Ovary (tissue), 10 donors: ENCODE measurements at places on chromosomes 6 and 20. TPM values are rescaled to one million over a fixed set of nuclear protein-coding genes. Genes with fewer than 3 reads are reported as not detected.

DNA sequence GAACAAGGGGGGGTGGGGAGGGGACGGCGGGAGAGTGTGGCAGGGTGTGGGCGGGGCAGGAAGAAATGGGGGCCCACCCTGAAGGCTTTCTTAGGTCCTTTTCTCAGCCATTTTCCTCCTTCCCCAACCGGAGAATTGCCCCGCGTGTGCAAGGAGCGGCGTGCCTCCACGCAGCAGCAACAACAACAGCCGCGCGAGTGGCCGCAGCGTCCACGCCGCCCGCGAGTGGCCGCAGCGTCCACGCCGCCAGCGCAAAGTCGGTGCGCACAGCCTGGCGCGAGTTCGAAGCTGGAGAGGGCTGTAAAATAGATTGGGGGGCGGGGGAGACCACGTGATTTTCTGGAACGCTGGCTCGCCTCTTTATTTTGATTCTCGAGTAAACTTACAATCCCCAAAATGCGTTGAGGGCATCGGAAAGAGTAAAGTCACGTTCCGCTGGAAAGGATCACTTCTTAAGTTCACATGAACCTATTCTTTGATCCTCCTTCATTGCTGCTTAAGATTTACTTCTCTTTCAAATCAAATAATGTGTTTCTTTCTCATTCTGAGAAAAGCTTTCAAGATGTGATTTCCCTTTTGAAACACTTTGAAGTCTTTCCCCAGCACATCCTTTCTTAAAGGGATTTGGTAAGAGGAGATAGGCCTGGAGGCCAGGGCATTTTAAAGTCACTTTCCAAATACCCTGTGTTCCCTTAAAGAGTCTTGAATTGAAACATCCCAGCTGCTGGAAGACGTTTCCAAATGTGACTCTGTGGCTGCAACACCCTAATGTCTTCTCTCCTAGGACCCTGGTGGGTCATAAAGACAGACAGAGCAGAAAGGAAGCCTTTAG lies 66.7 kb upstream of the ZNF217 start:
- H3K4me3 ChIP-seq = peak overlapping the region; percentile 38
- no peaks in the 10 kb centered on the region for H3K27me3 ChIP-seq
- peaks cover 8% of the 10 kb centered on the region for H3K4me1 ChIP-seq

- no peak overlapping the region for H3K4me3 ChIP-seq
- no peak for DNase-seq
- no peaks in the 10 kb centered on the region for H3K36me3 ChIP-seq
- H3K27ac ChIP-seq = no peak overlapping the region
- H3K27me3 ChIP-seq = no peaks in the 10 kb centered on the region
- peaks cover 18% of the 10 kb centered on the region for H3K4me1 ChIP-seq
Observed at GRCh38 chr6:7173843-7174503, 66.2 kb downstream of the RREB1 start.

DNA sequence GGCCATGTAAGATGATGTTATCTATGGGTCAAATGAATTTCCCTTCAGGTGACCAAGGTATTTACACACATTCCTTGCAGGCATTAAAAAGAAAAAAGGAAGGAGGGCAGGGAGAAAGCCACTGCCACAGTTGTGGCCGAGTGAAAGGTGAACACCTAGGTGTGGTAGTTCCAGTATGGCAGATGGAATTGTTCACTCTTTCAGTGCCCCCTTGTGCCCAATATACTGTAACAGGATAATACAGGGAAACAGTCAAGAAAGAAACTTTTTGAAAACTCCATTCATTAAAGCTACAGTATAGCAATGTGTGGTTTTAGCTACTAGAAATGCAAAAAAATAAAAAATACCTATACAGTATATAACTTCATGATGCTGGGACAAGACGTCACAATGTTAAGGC lies 52.1 kb downstream of the BMP2 start:
- no peaks in the 10 kb centered on the region for H3K4me1 ChIP-seq
- H3K27me3 ChIP-seq = no peaks in the 10 kb centered on the region

The MYH7B gene
- 0.30 TPM for polyA plus RNA-seq

The CALHM4 gene
- not detected for polyA plus RNA-seq

DNA sequence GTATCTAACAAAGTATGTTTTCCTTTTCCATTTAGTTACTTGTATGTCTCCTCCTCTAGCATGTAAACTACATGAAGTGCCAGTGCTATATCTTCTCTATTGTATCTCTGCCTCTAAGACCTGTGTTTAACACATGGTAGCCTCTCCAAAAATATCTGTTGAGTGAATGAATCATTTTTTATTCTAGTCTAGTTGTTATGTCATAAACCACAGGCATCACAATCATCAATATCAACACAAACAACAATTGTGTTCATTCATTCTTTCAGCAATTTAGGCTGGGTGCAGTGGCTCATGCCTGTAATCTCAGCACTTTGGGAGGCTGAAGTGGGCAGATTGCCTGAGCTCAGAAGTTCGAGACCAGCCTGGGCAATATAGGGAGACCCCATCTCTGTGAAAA lies 111.6 kb upstream of the EYA4 start:
- no peak for DNase-seq
- H3K4me1 ChIP-seq = no peaks in the 10 kb centered on the region

DNA sequence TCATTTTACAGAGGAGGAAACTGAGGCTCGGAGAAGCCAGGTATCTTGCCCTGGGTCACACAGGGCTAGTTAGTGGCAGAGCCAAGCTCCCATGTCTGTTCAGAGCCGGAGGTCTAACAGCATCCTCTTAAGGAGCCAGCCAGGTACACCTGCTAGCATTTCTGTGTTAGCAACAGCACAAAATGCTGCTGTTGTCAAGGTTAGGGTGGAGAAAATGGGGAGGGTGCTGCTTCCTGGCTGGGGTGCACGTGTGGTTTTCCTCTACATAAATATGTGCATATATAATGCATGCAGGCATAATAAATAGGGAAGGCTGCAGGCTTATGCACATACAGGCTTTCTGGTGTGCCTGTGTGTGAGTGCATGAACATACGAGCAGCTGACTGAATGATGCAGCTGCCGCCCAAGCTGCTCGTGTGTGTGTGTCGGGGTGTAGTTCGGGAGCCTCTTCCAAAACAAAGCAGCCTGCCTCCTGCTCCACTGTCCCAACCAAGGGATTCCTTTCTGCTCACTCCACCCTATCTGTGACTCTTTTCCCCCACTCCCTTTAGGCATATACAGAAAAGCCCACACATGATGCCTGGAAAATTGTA lies 86.6 kb downstream of the CD40 start:
- H3K4me1 ChIP-seq = peaks cover 5% of the 10 kb centered on the region
- DNase-seq = no peak
- H3K4me3 ChIP-seq = no peak overlapping the region
- H3K27ac ChIP-seq = peak overlapping the region; percentile 35
- H3K36me3 ChIP-seq = no peaks in the 10 kb centered on the region
- H3K27me3 ChIP-seq = no peaks in the 10 kb centered on the region

- H3K4me1 ChIP-seq = peaks cover 24% of the 10 kb centered on the region
- H3K36me3 ChIP-seq = no peaks in the 10 kb centered on the region
- no peaks in the 10 kb centered on the region for H3K27me3 ChIP-seq
Observed at GRCh38 chr20:4916971-4917881, 84.1 kb downstream of the SLC23A2 start.

The CTAGE9 gene
- polyA plus RNA-seq = not detected

The DEFB121 gene
- not detected for polyA plus RNA-seq

DNA sequence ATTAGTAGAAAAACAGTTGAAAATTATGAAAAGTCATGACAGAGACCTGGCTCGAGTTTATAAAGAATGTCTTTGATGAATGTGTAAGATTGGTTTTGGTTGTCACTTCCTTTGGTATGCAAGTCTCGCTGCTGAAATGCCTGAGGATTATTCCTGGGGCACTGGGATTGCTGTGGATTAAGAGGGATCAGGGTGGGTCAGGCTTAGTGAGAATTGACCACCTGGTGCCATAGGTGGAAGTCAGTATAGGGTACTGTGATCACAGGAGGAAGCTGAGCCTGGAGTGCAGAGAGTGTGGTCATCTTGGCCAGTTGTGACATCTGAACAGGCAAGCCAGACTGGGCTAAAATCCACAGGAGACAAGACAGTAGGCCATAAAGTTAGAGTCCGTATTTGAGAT lies 34.9 kb downstream of the CEP43 start:
- no peak for DNase-seq
- H3K4me1 ChIP-seq = no peaks in the 10 kb centered on the region
- no peaks in the 10 kb centered on the region for H3K36me3 ChIP-seq
- H3K4me3 ChIP-seq = no peak overlapping the region
- no peaks in the 10 kb centered on the region for H3K27me3 ChIP-seq

The COL19A1 gene
- polyA plus RNA-seq = not detected

GRCh38 chr6:101402622-101403031 lies 9.1 kb downstream of the GRIK2 start:
- no peak overlapping the region for H3K4me3 ChIP-seq
- H3K27me3 ChIP-seq = no peaks in the 10 kb centered on the region
- DNase-seq = no peak
- peaks cover 5% of the 10 kb centered on the region for H3K4me1 ChIP-seq
- no peak overlapping the region for H3K27ac ChIP-seq
- H3K36me3 ChIP-seq = no peaks in the 10 kb centered on the region

DNA sequence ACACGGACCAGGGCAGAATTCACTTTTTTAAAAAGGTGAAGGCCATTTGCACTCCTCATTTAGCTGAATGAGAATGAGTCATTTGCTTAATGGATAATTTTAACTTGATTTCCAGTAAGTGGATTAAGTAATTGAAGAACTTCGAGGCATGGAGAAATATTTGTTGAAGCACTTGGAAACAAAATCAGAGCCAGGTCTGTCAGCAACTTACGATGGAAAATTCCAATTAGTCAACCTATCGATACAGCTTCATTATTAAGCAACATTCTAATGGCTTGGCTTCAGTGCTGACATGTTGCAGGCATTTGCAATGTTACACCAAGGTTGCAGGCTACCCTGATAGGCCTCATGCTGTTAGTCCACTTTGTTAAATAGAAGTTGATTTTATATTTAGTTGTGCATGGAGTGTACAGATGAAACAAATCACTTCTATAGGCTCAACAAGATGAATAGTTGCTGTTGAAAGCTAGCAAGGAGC lies 423.5 kb upstream of the SLC35B3 start:
- no peaks in the 10 kb centered on the region for H3K27me3 ChIP-seq
- no peaks in the 10 kb centered on the region for H3K4me1 ChIP-seq
- H3K4me3 ChIP-seq = no peak overlapping the region
- no peak for DNase-seq

GRCh38 chr6:1322696-1323219 lies 10.9 kb downstream of the FOXQ1 start:
- H3K27ac ChIP-seq = no peak overlapping the region
- DNase-seq = no peak
- H3K4me3 ChIP-seq = no peak overlapping the region
- no peaks in the 10 kb centered on the region for H3K27me3 ChIP-seq
- no peaks in the 10 kb centered on the region for H3K36me3 ChIP-seq

The TRIM31 gene
- not detected for polyA plus RNA-seq

The SERINC3 gene
- polyA plus RNA-seq = 69.4 TPM

The DNMT3B gene
- 1.0 TPM for polyA plus RNA-seq

GRCh38 chr20:55415567-55416142 lies 589.7 kb downstream of the CBLN4 start:
- H3K4me3 ChIP-seq = no peak overlapping the region
- H3K36me3 ChIP-seq = no peaks in the 10 kb centered on the region
- H3K27me3 ChIP-seq = no peaks in the 10 kb centered on the region
- no peak overlapping the region for H3K27ac ChIP-seq
- H3K4me1 ChIP-seq = peaks cover 2% of the 10 kb centered on the region

DNA sequence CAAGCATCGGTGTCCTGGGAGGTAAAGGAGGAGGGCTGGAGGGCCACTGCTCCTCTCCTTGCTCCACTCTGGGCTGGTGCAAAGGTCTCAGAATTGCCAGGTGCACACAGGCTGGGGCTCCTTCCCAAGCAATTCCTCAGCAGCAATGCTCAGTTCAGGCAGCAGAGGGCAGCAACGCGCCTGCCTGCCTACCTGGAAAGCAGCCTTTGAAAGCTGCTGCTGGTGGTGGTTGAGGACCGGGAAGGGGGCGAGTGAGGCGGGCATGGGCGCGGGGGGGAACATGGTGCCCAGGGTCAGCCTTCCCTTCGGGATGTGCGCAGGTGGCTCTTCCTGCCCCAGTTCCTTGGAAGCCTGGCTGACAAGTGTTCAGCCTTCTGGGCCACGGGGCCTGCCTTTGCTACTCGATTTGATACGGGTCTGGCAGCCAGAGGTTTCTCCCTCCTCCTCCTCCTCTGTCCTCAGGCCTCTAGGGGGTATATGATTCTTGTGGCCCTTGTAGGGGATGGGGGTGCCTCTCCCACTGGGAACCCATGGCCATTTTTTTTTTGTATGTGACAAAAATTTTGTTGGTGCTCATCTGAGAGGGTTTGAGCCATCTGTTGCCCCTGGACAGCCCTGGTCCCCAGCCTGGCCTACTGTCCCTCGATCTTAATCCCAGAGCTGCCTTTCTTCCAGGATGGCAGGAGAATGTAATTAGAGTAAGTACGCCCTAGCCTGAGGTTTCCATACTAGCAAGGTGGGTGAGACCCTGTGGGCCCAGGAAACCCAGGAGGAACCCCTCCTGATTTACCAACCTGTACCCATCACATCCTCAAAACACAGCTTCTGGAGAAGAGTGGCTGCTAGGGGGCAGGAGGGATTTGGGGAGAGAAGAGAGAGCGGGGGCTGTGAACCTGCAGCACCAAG lies 20.1 kb downstream of the MRPS18A start:
- peak overlapping the region; percentile 16 for H3K27ac ChIP-seq
- no peaks in the 10 kb centered on the region for H3K27me3 ChIP-seq
- H3K4me3 ChIP-seq = no peak overlapping the region
- H3K36me3 ChIP-seq = no peaks in the 10 kb centered on the region
- DNase-seq = peak; percentile 88
- H3K4me1 ChIP-seq = peaks cover 9% of the 10 kb centered on the region

GRCh38 chr6:116015561-116015960 lies 45.1 kb downstream of the FRK start:
- no peaks in the 10 kb centered on the region for H3K36me3 ChIP-seq
- no peak overlapping the region for H3K4me3 ChIP-seq
- H3K27ac ChIP-seq = no peak overlapping the region
- H3K4me1 ChIP-seq = peaks cover 5% of the 10 kb centered on the region
- no peaks in the 10 kb centered on the region for H3K27me3 ChIP-seq
